Activated CD4-positive, alpha-beta T cell treated with anti-CD3 and anti-CD28 coated beads, Interleukin-2, amount 50 U/mL, for 4 hours (primary cell): ENCODE measurements at places on chromosomes 2 and 18.

GRCh38 chr18:49560624-49561288 is 1.1 kb upstream of the LIPG start:
- no peak for DNase-seq

DNA sequence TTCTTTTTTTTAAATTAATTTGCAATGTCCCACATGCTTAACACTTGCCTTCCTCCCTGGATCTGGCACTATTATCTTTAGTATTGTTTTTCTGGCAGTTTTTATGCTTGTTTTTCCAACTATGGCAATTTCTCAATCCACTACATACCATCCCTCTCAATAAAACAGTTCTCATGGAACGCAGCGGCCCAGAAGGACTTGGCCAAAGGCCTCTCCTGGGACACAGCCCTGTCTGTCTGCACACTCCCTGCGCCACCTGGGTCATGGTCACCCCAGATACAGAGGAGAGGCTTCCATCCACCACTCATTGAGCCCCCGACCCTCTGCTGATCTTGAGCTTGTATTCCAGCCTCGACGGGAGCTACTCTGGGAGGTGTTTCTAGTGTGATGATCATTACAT is 91.2 kb downstream of the TWIST2 start:
- no peak for DNase-seq

- peak; percentile 59 for DNase-seq
Measured at GRCh38 chr2:98460573-98461497, 16.2 kb downstream of the INPP4A start.

DNA sequence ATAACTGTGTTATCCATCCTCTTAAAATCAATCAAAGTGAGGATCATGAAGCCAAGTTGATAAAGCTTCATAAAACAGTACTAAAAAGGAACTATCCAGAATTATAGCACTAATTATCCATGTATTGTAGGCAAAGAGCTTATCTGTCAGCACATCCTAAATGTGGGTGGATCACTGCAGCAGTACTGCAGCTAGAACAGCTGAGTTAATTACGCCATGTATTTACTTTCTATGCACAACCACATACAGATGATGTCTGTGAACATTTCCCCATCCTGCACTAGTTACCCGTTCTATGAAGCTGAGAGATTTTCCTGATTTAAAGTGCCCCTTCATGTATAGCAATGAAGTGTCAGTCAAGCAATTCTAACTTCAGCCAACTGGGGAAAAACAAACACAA is 96.6 kb downstream of the RAPH1 start:
- no peak for DNase-seq
